ENCODE measurements at places on chromosomes 3 and 15.

DNA sequence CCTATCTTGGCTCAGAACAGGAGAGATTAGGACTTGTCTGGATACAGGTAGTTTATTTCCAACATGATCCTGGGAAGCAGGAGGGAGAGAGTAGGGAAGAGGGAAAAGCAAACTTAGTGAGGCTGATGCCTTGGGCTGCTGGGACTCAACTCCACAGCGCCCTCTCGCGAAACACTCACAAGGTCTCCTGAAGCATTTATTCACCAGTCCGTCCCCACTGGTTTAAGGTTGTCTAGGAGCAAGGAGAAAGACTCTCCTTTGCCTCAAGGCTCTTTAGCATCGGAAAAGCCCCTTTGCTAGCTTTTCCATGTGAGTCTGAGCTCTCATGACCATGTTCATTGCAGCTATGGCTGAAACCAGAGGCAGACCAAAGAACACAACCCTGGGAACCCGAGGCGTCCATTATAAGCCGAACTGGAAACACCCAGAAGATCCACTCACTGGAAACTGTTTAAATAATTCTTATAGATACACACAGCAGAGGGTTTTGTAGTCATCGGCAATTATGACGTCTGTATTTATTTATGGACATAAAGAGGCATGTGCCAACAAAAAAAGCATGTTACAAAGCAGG lies 244.5 kb downstream of the CD47 start:
- no peak for DNase-seq

DNA sequence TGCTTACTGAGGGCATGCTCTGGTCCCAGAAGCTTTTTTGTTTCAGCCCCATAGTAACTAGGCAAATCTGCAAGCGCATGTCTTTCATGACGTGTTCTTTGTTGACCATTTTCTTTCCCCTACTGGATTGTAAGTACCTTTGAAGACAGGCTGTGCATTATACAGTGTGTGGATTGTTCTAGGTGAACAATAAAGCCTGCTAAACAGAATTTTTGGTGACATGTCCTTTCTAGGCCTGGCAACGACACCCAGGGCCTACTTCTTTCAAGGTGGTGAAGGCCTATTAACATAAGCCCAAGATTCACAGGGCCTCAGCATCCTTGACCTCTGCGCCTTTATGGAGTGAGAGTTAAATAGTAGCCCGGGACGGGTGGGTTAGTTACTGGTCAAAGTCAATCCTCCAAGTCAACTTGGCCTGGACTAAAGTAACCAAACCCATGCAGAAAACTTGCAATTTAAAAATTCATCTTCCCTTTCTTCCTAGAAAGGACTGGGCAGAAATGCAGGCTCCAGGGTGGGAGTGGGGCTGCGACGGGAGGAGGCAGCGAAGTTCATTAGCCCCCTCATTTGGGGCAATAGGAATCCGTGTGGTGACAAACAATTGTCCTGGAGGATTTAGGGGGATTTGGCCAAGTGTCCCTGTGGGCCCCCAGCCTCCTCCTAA lies 37.6 kb upstream of the TRIM71 start:
- no peak for DNase-seq

DNA sequence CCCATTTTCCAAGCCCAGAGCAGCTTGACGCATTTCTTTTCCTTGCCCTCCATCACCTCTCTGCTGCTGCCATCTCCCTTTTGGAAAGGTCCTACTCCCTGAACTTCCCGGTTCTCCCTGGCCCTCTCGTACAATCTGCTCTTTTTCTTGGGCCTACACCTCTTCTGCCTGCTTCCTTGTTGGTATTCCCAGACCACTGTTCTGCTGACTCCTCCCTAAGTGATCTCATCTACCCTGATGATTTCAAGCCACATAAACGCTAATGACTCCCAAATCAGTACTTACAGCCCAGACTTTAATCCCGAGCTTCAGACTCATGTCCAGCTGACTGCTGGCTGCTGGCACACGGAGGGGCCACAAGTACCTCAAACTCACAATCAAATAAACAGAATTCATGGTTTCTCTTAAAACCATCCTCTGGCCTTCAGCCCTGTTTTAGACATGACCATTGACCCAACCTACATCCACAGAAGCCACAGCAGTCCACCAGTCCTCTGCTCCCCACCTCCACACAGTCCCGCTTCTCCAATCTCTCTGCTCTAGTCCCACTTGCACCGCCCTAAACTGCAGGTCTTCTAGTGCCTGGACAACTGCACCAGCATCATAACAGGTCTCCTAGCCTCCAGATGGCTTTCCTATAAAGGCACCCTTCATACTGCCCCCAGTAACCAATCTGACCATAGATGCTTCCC lies 57.6 kb downstream of the AAGAB start:
- DNase-seq: no peak

DNA sequence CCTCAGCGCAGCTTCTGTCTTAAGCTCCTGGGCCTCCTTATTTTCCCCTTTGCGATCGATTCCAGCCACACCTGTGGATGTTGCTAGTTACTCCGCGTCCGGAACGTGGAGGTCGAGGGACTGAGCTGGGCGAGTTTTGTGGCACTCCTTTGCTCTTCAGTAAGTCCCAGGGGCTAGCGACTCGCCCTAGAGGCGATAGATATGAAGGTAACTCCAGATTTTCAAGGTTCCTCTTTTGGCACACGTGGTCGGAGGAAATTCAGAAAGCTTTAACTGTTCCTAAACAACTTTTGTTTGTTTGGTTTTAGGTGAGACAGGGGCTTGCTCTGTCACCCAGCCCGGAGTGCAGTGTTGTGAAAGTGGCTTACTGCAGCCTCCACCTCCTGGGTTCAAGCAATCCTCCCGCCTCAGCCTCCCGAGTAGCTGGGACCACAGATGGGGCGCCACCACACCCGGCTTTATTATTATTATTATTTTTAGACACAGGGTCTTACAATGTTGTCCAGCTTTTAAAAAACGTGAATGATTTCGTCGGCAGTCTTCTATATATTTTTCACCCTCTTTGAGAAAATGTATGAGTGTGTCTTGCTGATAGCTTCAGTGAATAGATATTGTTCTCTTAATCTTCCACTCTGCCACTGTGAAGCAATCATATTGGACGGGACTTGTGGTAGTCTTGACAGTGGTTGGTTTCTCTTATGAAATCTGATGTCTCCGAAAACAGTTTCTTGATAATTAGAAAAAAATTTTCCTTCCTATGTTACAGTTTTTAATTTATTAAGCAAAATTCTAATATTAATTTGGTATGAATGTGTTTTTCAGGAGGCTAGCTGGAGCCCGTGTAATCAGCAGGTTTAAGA lies 785 bp downstream of the MFSD1 start:
- DNase-seq: no peak

DNA sequence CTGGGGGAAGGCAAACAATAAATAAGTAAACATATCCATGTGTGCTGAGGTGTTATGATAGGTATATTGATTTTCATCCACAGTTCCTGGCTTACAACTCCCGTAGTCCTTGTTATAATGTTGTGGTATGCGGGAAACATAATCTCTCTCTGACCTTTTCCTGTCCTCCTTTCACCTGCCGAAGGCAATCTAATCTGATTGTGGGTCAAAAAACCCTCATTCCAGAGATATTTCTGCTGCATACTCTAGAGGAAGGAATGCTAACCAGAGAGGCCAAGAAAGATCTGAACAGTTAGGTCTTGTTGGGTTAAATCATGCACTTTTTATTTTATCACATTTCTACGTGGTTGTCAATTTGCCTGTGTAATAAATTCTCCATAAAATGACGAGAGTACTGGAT lies 383.6 kb upstream of the SEMA6D start:
- DNase-seq: no peak

- no peak for DNase-seq
Observed at GRCh38 chr3:59808446-59808845, 758.6 kb upstream of the CFAP20DC start.

GRCh38 chr15:25431836-25432561 lies 6.8 kb downstream of the UBE3A start:
- no peak for DNase-seq
